Activated T-helper 1 cell treated with anti-CD3 and anti-CD28 coated beads, Interleukin-12 subunit alpha, Interleukin-12 subunit beta, Interleukin-2, Interleukin-4 antibody, amounts not matched to agents 30 ng/mL and 10 ng/mL and 1 ng/mL, durations not matched to agents 14 hours and 24 hours and 36 hours (primary cell): ENCODE measurements at places on chromosomes 11 and 22.

GRCh38 chr11:114929351-114930000, 251.1 kb downstream of the NXPE2 start:
- DNase-seq, result no peak

DNA sequence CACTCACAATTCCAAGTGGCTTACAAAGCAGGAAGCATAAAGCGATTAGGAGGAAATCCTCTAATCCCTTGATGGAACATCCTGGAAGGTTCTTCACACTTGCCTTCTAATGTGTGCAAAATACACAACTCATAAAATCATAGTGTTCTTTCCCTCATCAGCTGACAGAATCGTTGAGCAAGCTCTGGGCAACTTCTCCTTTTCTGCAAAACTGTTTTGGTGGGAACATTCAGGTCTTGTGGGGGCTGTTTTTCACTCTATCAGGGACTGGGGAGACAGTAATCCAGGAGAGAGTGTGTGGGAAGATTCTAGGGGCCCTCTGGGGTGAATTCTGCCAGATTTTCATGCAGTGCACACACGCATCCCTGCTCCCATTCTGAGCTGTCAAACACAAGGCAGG, 53.2 kb downstream of the IRAG1 start:
- no peaks in the 10 kb centered on the region for H3K36me3 ChIP-seq
- no peak overlapping the region for H3K4me3 ChIP-seq
- no peaks in the 10 kb centered on the region for H3K4me1 ChIP-seq
- H3K27ac ChIP-seq, result no peak overlapping the region
- peaks cover 5% of the 10 kb centered on the region for H3K27me3 ChIP-seq
- no peak for DNase-seq

- DNase-seq, result no peak
- peaks cover 3% of the 10 kb centered on the region for H3K27me3 ChIP-seq
- peaks cover 43% of the 10 kb centered on the region for H3K4me1 ChIP-seq
- peak overlapping the region; percentile 77 for H3K27ac ChIP-seq
- peaks cover 4% of the 10 kb centered on the region for H3K36me3 ChIP-seq
These were observed 921 bp upstream of the NUCB2 start for GRCh38 chr11:17275400-17276235.

GRCh38 chr11:121672630-121673487, 220.1 kb upstream of the SORL1-AS1 start:
- no peaks in the 10 kb centered on the region for H3K36me3 ChIP-seq
- no peak overlapping the region for H3K4me3 ChIP-seq
- no peaks in the 10 kb centered on the region for H3K4me1 ChIP-seq
- no peak overlapping the region for H3K27ac ChIP-seq
- DNase-seq, result no peak

GRCh38 chr22:20011123-20011992, 5.3 kb downstream of the ARVCF start:
- no peak for DNase-seq
- peaks cover 12% of the 10 kb centered on the region for H3K27me3 ChIP-seq
- no peaks in the 10 kb centered on the region for H3K36me3 ChIP-seq
- H3K4me3 ChIP-seq, result no peak overlapping the region
- no peaks in the 10 kb centered on the region for H3K4me1 ChIP-seq

DNA sequence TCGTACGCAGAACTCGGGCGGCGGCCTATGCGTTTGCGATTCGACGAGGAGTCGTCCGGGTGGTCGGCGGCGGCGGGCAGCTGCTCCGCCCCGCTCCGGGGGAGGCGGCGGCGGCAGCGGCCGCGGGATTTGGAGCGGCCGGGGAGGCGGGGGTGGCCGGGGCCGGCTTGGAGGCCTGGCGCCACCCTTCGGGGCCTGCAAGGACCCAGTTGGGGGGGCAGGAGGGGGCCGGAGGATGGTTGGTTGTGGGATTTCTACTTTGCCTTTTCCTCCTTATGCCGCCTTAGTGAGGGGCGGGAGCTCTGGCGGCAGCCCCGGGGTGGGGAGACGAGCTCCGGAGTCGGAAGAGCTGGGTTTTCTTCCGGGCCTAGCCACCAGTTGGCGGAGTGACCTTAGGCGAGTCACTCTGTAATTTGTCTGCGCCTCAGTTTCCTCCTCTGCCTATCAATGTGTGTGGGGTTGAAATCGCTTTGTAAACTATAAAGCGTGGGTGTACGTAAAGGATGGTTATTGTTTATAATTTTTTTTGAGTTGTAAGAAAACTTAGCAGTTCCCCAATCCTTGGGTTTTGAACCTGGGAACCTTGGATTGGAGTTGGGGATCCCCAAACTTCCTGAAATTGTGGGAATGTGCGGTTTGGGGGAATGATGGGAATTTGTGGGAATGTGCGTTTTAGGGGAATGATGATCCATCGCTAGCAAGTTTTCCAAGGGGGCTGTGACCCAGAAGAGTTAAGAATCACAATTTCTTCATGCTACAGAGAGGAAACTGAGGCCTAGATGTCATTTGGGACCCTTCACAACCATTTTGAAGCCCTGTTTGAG, 679 bp downstream of the TUG1 start:
- H3K27ac ChIP-seq, result peak overlapping the region; percentile 88
- peaks cover 79% of the 10 kb centered on the region for H3K36me3 ChIP-seq
- peaks cover 58% of the 10 kb centered on the region for H3K4me1 ChIP-seq

GRCh38 chr22:36180038-36180880, 19.7 kb upstream of the APOL3 start:
- H3K27ac ChIP-seq, result no peak overlapping the region
- peak; percentile 62 for DNase-seq
- H3K27me3 ChIP-seq, result no peaks in the 10 kb centered on the region
- H3K36me3 ChIP-seq, result no peaks in the 10 kb centered on the region
- peaks cover 5% of the 10 kb centered on the region for H3K4me1 ChIP-seq
